ENCODE measurements at places on chromosomes 1 and 21.

- DNase-seq, result no peak
Observed at GRCh38 chr21:16002874-16003466, 273.2 kb downstream of the USP25 start.

DNA sequence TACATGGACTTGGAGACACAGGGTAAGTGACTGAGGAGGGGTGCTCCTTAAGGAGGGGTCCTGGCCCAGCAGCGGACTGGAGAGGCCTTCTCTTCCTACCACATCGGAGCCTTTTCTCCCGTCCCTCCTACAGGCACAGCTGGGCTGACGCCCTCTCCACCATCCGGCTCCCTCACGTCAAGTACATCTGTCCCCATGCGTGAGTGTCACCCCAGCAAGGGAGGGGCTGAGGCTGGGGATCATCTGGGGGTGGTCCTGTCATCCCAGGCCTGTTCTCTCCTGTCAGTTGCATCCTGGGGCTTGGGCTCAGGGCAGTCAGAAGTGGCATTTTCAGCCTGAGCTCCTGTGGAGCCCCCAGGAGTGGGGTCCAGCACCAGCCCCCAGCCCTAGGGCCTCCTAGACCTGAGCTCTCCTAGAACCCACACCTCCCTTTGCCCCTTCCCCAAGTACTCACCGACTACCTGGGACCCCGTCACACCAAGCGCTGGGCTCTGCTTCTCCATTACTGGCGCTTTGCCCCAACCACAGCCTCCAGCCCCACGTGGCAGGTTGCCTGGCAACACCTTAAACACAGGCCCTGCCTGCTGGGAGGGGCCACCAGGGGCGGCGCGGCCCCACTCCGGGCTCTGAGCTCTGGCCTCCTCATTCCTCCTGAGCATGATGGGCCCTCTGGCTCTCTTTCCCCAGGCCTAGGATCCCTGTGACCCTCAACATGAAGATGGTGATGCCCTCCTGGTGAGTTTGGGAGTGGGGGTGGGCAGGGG lies 2.3 kb downstream of the LYPLA2 start:
- DNase-seq, result no peak

DNA sequence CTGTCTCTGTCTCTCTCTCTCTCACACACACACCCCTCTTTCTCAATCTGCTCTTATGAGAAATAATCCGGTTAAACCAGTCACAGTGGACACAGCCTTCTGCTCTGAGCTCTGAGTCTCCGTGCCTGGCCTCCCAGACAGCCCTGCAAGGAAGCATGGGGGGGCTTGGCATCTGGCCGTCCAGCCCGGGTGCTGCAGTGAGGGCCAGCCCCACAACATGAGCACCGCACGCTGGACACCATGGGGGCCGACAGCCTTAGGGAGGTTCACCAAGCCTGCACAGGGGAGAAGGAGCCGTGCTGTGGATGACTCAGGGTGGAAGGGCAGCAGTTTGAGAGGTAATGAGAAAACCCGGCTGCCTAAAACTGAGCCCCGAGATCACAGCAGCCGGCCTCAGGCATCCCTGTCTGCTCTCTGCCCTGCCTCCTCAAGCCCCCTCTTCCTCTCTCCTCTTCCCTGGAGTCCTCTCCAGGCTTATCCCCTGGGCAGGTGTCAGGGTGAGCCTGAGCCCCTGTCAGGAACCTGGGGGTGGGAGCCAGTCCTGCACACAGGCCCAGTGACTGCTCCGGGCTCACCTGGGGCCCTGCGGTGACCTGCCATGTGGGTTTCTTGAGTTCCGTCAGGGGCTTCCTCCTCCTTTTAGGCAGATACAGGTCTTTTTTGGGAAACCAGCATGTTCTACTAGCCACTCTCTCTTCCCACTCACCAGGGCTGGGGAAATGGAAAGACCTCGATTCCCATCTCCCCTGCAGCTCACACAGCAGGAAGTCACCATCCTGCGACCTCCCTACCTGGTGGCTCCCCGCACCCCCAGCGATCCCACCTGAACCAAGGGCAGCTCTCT lies 92.8 kb downstream of the ITPKB start:
- no peak for DNase-seq

GRCh38 chr1:203985044-203985443 lies 87.9 kb upstream of the SOX13 start:
- no peak for DNase-seq

DNA sequence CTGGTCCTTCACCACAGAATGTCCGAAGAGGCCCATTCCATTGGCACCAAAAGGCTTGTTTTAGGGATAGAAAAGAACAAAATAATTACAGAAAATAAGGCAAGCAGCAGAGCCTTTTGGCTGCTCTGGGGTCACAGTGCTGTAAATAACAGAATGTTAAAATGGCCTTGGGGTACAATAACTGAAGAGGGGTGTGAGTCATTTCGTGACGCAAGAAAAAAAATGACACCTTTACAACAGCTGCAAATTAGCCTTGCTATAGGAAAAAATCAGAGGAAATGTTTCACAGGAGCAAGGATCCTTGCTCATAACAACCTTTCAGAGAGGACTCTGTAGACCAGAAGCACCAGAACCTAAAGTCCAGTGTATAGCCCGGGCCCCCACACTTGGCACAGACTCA lies 483.4 kb downstream of the OMA1 start:
- no peak for DNase-seq

- no peak for DNase-seq
Observed at GRCh38 chr1:82921759-82922158, 1077.2 kb downstream of the TTLL7 start.
